Activated CD8-positive, alpha-beta memory T cell treated with anti-CD3 and anti-CD28 coated beads, Interleukin-2, amount 10 ng/mL, durations not matched to agents 7 days and 5 days (primary cell): ENCODE measurements at places on chromosomes 2 and 18. TPM values are rescaled to one million over a fixed set of nuclear protein-coding genes. Genes with fewer than 3 reads are reported as not detected.
A peak's percentile ranks its signal among the peaks of the same experiment; 100 is the strongest.

The SAG gene
- total RNA-seq, result 0.23 TPM

- H3K4me1 ChIP-seq, result peaks cover 12% of the 10 kb centered on the region
- DNase-seq, result no peak
- H3K27ac ChIP-seq, result no peak overlapping the region
- H3K36me3 ChIP-seq, result peaks cover 53% of the 10 kb centered on the region
- H3K4me3 ChIP-seq, result no peak overlapping the region
These were observed 89.4 kb downstream of the TMEM131 start for GRCh38 chr2:97906307-97906706.

- H3K36me3 ChIP-seq, result peaks cover 1% of the 10 kb centered on the region
- H3K27me3 ChIP-seq, result peaks cover 73% of the 10 kb centered on the region
- no peak overlapping the region for H3K27ac ChIP-seq
- no peak overlapping the region for H3K4me3 ChIP-seq
- H3K4me1 ChIP-seq, result peaks cover 16% of the 10 kb centered on the region
These were observed 2.2 kb downstream of the SERPINE2 start for GRCh38 chr2:224036731-224037361.

GRCh38 chr2:31467426-31467825 is 52.9 kb upstream of the XDH start:
- DNase-seq, result no peak
- peaks cover 5% of the 10 kb centered on the region for H3K27me3 ChIP-seq
- no peaks in the 10 kb centered on the region for H3K4me1 ChIP-seq
- H3K4me3 ChIP-seq, result no peak overlapping the region
- no peak overlapping the region for H3K27ac ChIP-seq

DNA sequence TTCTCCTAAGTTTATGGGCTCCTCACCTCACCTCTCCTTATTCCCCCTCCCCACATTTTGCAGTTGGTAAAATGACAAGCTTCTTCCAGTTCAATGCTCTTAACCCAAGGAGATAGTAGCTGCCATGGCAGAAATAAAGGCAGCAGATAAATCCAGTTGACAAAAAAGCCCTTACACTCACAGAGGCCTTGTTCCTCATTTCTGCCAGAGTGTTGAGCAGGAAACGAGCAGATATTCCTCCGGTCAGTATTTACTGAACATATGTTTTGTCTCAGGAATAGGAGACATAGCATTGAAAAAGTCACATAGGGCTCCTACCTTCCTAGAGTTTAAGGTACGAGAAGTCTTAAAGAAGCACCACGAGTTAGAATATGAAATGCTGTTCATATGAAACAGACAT is 493.7 kb upstream of the TNP1 start:
- no peak overlapping the region for H3K27ac ChIP-seq
- no peak for DNase-seq
- no peaks in the 10 kb centered on the region for H3K4me1 ChIP-seq
- H3K27me3 ChIP-seq, result no peaks in the 10 kb centered on the region
- H3K36me3 ChIP-seq, result no peaks in the 10 kb centered on the region

- H3K27me3 ChIP-seq, result peaks cover 23% of the 10 kb centered on the region
- H3K4me3 ChIP-seq, result no peak overlapping the region
- H3K36me3 ChIP-seq, result no peaks in the 10 kb centered on the region
- H3K27ac ChIP-seq, result no peak overlapping the region
These were observed 2.8 kb downstream of the IL1F10 start for GRCh38 chr2:113070606-113070975.

The MYOM1 gene
- total RNA-seq, result 3.8 TPM

DNA sequence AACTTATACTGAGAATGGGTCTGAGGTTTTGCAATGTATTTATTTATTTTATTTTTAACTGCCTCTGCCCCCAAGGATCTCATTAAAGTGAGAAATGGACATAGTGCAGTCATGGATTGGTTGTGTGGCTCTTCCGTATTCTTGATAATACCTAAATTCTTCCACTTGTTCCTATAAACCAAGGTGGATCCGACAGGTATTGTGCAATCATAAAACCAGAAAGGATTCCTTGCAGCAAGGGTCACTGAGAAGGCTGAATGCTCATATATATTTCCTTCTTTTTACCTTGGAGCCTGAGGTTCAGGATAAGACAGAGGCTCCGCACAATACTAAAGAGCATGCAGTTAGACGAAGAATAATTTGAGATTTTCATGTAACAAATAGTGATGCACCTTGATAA is 826.0 kb upstream of the SOX11 start:
- no peak overlapping the region for H3K27ac ChIP-seq
- H3K4me3 ChIP-seq, result no peak overlapping the region
- no peaks in the 10 kb centered on the region for H3K36me3 ChIP-seq
- no peak for DNase-seq

DNA sequence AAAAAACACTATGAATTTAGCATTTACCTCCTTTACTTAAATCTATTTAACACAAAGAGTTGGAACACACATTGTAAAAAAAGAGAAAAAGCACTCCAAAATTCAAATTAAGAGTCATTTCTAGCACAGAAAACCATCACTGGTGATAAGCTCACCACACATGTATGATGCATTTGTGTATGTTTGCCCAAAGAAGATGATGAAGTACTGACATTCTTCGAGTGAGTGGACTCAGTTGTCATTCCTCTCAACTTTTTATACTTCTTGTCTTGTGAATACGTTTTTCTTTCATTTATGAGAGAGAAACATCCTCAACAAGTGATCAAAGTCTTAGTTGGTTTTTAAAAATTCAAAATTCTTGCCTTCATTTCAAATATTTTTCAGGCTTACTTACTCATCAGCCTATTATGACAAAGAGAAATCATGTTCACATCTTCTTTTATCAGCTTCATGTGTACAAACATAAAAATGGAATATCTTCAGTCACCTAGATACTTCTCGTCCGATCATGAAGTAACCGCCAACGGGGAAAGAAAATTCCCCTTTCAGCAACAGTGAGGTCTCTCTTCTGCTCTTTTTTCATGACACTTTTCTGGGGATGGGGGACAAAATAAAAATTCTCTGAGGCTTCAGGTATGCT is 1.5 kb downstream of the DSEL start:
- peak overlapping the region; percentile 17 for H3K27ac ChIP-seq
- peaks cover 46% of the 10 kb centered on the region for H3K27me3 ChIP-seq
- peak overlapping the region; percentile 80 for H3K4me3 ChIP-seq
- H3K36me3 ChIP-seq, result no peaks in the 10 kb centered on the region
- DNase-seq, result no peak

DNA sequence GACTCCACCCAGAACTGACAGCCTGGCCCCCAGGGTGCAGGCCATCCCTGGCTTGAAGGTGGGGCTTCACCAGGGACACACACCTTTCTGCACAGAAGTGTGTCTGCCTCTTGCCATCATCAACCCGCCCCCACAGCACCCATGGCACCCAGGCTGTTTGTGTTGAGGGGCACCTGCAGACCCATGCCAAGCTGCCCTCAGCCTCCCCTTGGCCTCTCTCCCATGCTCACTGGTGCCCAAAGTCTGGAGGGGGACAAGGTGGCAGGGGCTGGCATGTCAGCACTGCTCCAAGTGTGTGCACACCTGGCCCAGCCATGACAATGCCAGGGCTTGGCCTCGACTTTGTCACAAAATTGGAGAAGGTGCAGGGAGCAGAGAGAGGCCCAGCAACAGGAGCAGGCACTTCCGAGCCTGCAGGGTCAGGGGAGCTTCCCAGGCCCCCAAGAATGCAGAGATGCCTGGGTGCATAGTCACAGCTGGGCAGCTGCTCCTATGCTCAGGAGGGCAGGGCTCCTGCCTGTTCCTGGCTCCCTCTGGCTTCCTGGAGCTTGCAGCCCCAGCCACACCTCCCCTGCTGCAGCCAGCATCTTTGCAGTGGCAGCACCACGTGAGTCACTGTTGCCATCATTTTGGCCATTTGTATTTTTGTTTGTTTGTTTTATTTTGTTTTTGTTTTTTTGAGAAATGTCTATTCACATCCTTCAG is 280.6 kb upstream of the UBE2E3 start:
- no peaks in the 10 kb centered on the region for H3K36me3 ChIP-seq
- H3K4me3 ChIP-seq, result no peak overlapping the region
- no peaks in the 10 kb centered on the region for H3K4me1 ChIP-seq
- no peak for DNase-seq
- H3K27ac ChIP-seq, result no peak overlapping the region

DNA sequence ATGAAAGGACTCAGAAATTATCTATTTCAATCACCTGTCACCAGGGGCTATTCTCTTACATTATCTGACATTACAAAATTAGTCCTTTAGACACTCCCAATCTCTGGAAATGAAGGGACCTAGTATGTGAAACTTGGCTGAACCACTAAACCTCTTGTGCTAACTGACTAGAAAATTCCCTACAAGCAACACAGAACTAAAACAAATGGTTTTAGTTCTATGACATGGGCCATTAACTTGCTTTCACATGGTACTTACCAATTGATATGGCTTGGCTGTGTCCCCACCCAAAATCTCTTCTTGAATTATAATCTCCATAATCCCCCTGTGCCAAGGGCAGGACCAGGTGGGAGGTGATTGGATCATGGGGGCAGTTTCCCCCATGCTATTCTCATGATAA is 16.6 kb downstream of the SERPINE2 start:
- no peak for DNase-seq
- no peaks in the 10 kb centered on the region for H3K27me3 ChIP-seq
- H3K4me3 ChIP-seq, result no peak overlapping the region
- H3K4me1 ChIP-seq, result peaks cover 25% of the 10 kb centered on the region

DNA sequence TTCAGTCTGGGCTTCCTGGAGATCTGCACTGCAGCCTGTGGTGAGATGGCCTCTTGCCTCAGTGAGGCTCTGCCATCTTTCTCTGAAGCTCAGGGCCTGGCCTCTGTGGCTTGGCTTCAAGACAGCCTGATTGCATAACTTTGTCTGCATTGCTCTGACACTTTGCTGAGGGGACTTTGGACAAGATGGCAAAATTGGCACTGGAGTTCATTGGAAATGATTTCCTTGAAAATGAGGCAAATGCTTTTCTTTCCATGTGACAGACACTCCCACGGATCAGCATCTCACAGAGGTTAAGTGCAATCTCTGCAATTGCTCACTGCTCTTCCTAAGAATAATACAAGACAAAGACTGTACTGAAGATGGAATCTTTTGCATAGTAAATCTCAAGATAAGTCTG is 166.8 kb downstream of the KCNS3 start:
- no peak for DNase-seq
- H3K4me3 ChIP-seq, result no peak overlapping the region
- H3K27me3 ChIP-seq, result no peaks in the 10 kb centered on the region
- no peaks in the 10 kb centered on the region for H3K36me3 ChIP-seq
- H3K27ac ChIP-seq, result no peak overlapping the region

The POTEJ gene
- total RNA-seq, result not detected

DNA sequence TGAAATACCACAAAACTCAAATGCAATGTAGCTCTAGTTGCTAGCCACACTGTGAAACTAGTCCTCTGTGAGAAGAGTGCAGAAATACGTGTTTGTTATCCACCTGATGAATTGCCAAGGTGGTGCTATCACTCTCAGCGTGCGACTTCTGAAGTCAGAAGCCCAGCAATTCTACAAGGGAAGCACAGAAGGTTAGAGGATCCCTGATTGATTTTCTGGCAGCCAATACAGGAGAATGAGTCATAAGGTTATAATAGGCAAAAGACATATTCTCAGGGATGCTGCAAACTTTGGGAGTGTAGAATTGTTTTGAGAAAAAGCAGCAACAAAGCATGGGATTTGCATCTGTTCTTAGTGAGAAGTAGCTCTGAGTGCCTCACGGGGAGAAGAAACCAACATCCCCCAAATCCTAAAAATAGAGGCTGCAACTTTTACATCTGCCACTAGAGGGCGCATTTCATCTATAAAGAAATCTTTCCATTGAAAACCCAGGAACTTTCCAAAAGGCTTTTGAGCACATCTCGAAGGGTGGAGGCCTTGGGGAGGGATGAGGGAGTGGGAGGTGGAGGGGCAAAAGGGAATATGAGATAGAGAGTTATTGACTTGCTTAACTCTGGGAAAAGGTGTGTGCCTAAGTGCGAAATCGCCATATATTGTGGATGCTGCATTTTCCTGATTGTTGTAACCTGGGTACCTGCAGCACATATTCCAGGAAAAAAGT is 78.0 kb downstream of the TMEM182 start:
- H3K4me1 ChIP-seq, result no peaks in the 10 kb centered on the region
- no peaks in the 10 kb centered on the region for H3K27me3 ChIP-seq
- no peak overlapping the region for H3K27ac ChIP-seq
- H3K36me3 ChIP-seq, result no peaks in the 10 kb centered on the region
- no peak for DNase-seq

The CDK5R2 gene
- not detected for total RNA-seq

DNA sequence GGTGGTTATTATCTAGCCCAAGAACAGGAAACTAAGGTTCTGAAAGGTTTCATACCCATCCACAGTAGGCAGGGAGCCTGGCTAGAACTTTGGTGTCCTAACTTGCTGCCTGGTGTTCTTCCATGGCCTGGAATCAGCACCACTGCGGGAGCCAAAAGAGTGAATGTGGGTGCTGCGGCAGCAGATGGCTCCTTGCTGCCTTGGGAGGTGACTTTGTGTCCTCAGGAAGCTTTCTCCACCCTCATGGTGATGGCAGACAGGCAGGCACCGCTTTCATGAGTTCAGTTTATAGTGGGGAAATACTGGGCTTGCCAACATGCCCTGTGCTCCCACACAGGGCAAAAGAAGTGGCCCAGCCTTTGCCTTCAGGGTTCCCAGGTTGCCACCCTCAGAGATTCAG is 385.2 kb downstream of the BCL11A start:
- no peak for DNase-seq
- no peaks in the 10 kb centered on the region for H3K4me1 ChIP-seq
- no peaks in the 10 kb centered on the region for H3K36me3 ChIP-seq
- no peak overlapping the region for H3K27ac ChIP-seq

DNA sequence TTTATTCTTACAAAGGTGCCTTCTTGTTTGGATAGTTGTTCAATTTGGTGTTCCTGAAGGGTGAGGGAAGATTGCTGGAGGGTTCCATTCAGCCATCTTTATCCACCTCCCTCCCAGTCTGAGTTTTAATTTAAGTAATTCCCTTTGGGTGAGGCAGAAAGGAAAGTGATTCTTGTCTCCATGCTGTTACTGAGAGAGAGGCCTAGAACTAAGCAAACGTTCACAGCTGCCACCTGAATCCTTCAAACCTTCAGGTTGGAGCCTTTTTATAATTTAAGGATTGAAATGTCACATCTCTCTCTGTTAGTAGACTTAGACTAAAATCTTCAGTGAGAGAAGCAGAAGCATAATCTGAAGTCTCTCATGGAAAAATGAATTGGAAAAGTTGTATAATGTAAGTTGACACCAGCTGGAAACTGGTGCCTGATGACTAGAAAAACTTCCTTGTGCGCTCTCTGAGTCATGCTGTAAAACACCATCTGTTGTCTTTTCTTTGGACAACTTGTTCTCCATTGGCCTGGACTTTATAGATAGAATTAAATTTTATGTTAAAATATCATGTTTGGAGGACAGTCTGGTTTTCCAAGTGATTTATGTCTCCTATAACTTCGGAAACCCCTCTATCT is 14.6 kb downstream of the STRADB start:
- no peak overlapping the region for H3K4me3 ChIP-seq
- peaks cover 33% of the 10 kb centered on the region for H3K36me3 ChIP-seq
- no peak overlapping the region for H3K27ac ChIP-seq
- H3K4me1 ChIP-seq, result peaks cover 4% of the 10 kb centered on the region
- no peak for DNase-seq

DNA sequence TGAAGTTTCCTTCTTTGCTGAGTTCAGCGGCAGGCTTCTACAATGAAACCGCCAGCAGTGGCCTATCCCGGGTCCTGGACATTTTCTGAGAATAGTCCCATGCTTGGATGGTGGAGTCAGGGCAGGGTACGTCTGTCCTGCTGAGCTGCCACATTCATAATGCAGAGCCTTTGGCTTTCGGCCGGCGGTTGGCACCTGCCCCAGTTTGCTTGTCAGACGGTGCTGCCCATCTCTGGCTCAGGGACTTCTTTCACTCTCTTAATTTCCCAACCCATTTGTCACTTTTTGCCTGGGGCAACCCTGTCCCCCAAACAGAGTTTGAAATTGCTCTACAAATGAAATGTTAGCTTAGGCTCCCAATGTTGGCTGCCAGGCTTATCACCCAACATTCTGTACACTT is 57.2 kb downstream of the SOX11 start:
- DNase-seq, result no peak
- H3K27me3 ChIP-seq, result no peaks in the 10 kb centered on the region
- no peaks in the 10 kb centered on the region for H3K4me1 ChIP-seq
- no peak overlapping the region for H3K27ac ChIP-seq

The WDR54 gene
- 82.7 TPM for total RNA-seq
